Femur (tissue), 1 donor: ENCODE measurements at places on chromosomes 2 and 18.

DNA sequence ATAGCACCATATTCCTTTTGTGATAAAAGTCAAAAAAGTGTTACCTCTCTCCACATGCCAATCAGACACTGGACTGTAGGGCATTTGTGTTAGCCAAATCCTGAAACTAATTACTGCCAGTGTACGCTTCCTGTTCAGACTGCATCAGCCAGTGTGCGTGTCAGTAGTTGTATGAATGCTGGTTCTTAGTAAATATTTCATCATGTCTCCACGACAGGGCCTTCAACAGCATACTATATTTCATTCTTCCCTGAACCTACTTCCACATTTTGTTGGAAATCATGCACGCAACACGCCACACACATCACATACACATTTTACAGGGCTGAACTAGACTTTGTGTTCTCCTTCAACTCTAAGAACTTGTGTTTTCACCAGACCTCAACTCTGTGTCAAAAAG is 77.5 kb downstream of the EPB41L3 start:
- DNase-seq: no peak

DNA sequence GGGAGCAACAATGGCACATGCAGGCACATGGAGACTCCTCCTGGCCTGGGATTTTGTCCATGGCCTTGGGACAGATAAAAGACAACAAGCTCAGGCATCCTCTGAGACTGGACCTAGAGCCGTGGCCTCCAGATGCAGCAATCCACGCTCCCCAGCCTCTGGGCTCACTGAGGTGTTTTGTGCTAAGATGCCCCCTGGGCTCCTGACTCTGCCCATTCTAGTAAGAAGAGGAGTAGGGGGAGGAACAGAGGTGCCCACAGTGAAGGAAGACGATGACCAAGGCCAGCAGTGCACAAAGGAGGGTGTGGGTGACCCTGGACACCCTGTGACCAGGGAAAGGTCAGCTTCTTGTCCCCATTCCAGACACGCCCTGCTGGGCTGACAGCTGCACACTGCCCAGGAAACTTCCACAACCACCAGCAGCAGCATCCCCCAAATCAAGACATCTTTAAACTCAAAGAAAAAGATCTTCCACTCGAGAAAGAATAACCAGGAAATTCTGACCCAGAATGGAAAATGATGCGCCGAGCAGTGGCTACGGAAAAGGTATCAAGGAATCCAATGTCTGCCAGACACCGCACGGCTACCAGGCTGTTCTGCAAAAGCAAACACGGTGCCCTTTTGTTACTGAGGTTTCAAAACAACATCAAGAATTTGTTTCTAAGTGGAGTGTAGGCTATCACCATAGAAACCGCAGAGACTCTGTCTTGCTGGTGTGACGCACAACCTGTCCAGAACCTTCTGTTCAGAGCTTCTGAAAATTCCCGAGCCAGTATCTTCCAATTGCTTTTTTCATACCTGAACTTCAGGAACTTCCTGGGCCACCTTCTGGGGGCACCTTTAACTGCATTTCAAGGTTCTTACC is 65.5 kb downstream of the ZNF516 start:
- DNase-seq: no peak

GRCh38 chr18:13446610-13447461 is 228.3 kb downstream of the LDLRAD4 start:
- peak; percentile 61 for DNase-seq

GRCh38 chr2:68870215-68870614 is 982 bp downstream of the BMP10 start:
- no peak for DNase-seq

DNA sequence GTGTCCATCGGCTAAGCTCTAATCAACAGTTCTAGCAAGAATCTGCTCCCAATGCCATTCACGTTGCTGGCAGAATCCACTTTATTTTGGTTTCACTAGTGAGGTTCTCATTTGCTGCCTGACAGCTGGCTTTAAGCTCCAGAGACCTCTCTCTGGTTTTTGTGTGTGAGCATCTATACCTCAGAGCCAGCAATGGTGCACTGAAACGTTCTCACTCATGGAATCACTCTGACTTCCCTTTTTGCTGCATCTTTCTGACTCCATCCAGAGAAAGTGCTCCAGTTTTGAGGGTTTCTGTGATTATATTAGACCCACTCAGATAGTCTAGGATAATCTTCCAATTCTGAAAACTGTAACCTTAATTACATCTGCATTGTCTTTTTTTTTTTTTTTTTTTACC is 596.6 kb downstream of the RNF144A start:
- DNase-seq: no peak

GRCh38 chr2:226716126-226716525 is 83.5 kb downstream of the IRS1 start:
- no peak for DNase-seq

DNA sequence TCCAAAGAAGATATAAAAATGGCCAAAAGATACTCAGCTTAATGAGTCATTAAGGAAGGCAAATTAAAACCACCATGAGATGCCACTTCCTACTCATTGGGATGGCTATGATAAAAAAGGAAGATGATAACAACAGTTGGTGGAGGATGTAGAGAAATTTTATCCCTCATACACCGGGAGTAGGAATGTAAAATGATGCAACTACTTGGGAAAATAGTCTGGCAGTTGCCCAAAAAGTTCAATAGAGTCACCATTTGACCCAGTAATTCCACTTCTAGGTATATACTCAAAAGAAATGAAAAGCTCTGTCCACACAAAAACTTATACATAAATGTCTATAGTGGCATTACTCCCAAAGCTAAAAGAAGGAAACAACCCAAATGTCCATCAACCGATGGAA is 10.1 kb upstream of the SULT1C2 start:
- DNase-seq: no peak

DNA sequence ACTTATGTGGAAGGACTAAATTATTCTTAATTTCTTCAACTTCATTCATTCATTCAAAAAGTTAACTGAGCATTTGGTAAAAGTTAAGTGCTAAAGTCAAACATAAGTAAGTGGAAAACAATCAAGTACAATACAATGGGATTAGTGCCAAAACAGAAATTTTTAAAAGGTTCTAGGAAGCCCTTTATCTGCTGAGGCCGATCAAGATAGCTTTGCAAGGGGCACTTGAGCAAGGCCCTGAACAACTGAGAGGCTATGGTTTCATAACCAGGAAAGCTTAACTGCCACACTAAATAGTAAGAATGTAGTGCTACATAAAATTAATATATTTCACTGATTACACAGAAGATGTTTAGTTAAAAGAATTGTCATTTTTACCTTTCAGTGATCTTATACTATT is 76.5 kb downstream of the NOL10 start:
- no peak for DNase-seq
